ENCODE measurements at places on chromosomes 2 and 18.

DNA sequence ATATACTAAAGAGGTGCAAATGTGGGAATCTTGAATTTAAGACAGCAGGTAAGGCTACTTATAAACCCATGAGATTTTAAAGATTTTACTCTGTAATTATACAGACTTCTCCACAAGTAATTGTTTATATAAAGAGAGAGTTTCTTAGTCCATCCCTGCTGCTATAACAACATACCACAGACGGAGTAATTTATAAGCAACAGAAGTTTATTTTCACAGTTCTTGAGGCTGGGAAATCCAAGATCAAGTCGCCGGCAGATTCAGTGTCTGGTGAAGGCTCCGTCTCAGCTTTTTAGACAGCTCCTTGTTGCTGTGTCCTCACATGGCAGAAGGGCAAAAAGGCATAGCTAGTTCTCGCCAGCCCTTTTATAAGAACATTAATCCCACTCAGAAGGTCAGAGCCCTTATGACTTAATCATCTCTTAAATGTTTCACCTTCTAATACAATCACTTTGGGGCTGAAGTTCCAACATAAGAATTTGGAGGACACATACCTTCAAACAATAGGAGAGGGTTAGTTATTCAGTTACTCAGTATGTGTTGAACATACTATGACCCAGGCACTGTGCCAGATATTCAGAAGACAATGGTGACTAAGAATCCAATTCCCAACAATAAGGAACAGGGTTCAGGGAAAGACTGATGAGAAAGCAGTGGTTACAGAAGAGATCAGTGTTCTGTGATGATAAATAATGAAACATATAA, 466.0 kb downstream of the RIT2 start:
- no peak for DNase-seq

DNA sequence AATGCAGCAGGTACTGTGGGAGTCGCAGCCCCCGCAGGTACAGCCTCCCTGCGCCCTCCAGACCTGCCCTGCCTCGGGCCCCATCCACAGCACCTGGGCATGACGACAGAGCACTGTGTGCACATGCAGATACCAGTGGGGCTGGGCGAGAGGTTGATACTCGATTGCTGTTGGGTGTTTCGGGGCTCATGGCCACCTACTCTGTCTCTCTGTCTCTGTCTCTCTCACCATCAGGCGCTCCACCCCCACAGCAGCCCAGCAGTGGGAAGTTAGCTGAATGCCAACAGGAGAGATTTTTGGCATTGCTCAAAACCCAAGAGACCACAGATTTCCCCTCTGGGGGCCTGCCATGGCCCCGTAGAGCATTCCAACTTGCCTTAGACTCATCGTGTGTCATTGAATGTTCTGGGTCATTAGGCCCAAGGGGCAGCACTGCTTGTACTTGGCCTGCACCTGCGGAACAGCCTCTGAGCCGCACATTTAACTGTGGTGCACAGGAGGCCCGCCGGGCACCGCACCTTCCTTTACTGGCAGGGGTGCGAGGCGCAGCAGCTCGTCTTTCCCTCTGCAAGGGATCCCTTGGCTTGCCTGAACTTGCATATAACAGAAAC, 18.8 kb downstream of the KCNIP3 start:
- DNase-seq: no peak

DNA sequence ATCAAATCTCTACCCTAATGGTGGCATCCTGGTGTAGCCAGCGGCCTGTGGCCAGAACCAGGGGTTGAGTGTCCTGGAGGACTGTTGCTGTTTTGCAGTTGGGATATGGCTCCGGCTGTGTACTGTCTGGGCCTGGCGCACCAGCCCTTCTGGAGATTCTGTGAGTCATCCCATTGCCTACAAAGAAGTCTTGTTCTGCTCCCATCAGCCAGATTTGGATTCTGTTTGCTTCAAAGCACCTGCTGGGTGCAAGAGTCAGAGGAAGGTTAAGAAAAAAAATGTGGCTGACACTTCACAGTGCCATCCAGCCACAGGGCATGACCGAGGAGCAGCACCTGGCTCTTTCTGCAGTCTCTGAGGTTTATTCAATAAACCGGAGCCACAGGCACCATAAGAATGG, 41.0 kb upstream of the ASAP2 start:
- no peak for DNase-seq

DNA sequence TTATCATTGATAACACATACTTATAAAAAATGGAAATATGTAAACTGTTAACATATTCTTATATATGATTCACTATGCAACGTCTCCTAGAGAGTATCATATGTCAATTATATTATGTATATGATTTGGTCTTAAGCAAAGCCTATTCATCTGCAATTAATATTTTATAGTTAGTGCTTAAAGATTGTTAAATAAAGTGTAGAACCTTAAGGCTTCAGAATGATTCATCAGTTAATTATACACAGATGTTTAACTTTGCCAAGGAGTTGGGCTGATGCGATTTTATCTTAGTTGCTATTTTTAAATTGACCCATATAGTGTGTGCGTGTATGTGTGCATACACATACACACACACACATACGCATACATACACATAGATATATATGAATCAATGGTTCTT, 323.1 kb downstream of the RBM43 start:
- no peak for DNase-seq

GRCh38 chr2:237388036-237388435, 25.9 kb downstream of the COL6A3 start:
- no peak for DNase-seq

- no peak for DNase-seq
Measured at GRCh38 chr2:30038419-30038818, 108.4 kb upstream of the YPEL5 start.

DNA sequence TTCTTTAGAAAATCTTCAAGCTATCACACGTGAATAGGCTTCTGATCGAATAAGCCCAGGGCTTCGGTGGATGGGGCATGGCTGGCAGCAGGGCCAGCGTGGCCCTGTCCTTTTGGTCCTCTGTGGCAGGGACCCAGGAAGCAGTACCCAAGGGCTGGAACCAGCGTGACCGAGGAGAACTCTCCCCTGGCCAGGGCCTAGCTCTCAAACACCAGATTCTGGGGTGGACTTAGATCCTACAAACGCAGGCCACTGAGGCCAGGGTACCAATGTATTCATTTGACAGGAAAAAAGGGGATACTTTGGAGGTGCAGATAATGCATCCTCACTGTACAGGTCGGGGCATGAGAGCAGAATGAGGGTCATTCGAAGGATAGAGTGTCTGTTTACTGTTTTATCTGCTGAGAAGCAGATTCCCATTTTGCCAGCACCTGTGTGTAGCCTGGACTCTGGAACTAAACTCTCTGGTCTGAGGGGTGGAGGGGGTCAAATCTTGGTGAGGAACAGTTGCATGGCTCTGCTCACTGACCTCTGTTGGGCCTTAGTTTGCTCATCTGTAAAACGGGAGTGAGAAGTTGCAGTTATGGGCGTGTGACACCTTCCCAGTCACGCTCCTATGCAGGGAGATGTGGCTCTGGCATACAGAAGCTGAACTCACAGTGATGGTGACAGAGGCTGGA, 51.4 kb downstream of the SH3BP4 start:
- DNase-seq: no peak

GRCh38 chr2:120543899-120544298, 191.8 kb upstream of the GLI2 start:
- no peak for DNase-seq

DNA sequence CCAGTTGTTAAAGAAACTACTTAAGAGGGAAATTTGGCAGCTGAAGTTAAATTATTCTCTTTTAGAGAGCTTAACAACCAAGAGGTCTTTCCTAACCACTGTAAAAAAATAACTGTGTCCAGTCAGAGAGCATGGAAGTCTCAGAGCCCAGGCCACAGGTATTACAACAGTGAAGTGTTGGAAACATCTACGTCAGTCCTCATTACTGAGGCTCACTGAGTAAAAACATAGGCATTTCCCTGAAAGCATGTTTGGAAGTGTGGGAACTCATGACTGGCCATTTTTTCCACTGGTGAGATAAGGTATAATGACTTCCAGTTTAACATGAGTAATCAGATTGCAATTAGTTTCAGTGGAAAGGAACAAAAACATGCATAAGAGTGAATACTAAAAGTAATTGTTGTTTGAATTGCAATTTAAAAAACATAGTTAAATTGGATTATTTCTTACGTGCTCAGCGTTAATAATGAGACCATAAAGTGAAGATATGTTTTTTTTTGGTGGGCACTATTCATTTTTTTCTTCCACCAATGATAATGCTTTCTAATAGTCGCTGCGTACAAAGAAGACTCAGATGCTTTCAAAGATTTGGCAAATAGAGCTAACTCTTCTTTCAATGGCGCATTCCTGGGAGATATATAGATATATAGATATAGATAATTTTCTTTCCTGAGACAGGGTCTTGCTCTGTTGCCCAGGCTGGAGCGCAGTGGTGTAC, 60.8 kb downstream of the EFEMP1 start:
- no peak for DNase-seq

DNA sequence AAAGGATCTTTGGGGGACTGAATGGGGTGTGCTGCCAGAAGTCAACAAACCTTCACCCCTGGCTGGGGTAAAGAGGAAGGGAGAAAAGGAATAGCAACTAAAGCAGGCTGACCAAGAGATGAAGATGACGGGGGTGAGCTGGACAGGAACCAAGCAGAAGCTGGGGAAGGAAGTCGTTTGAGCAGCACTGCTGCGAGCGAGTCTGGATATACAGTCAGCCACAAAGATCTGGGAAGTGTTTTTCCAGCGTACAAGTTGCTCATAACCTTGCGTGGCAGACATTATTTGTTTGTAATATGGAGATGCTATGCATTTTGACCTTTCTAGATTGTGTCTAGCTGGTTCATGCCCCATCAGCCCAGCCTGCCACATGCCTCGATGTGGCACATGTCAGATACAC, 71.2 kb downstream of the EIF2AK3 start:
- DNase-seq: no peak

DNA sequence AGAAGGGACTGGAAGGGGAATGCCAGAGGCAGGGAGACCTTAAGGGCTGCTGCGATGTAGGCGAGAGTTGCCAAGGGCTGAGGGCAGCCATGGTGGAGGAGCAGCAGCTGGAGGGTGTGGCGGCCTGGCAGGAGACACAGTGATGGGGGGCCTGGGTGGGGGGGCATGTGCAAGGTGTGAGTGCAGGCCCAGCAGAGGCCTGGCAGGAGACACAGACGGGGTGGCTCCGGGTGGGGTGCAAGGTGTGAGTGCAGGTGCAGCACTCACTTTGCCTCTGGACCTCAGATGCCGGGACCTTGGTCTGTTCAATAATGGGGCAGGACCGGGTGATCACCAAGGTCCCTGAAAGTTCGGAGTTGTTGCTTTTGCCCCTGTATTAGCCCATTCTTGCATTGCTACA, 76.2 kb upstream of the ODC1 start:
- no peak for DNase-seq

- no peak for DNase-seq
Measured at GRCh38 chr2:84821806-84822205, 59.1 kb downstream of the TRABD2A start.

- no peak for DNase-seq
Measured at GRCh38 chr2:88500691-88501090, 48.2 kb upstream of the FOXI3 start.

DNA sequence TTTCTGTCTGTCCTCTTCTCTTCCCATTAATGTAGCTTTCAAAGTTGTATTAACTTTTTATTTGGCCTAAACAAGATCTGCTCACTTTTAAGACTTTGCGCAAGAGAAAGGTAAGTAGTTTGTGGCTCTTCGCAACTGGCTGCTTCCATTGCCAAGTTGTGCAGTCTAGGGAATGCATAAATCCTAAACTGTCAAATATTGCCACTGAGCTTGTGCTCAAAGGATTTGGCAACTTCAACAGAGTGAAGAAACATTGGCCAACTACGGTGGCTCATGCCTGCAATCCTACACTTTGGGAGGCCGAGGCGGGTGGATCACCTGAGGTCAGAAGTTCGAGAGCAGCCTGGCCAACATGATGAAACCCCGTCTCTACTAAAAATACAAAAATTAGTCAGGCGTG, 826.4 kb downstream of the EPHA4 start:
- DNase-seq: no peak

- DNase-seq: no peak
Measured at GRCh38 chr2:159650574-159650973, 34.2 kb upstream of the BAZ2B start.

GRCh38 chr18:22484471-22484870, 66.8 kb upstream of the CTAGE1 start:
- no peak for DNase-seq

DNA sequence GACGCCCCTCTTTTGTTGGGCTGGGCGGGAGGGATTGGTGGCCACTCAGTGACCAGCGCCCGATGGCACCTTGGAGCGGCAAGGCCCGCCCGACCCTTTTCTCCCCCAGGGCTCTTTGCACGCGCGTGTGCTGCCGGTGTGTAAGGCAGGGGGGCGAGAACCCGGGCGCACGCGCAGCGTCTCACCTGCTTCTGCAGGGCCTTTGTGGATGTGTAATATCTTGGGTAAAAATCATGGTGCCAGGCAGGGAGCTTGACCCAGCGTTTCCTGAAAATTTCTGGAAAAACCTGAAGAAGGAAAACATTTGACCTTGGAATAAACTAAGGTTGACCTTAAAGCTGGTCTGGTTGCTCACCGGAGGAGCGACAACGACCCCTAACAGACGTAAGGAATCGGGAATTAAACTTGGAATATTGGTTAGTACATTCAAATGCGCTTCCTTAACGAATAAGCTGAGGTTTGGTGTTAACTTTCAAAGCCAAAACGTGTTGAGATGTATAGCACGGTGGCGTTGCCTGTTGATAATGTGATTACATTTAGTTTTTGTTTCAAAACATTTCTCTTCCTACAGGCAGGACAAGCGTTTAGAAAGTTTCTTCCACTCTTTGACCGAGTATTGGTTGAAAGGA, 438 bp downstream of the HSPE1 start:
- no peak for DNase-seq

Data from activated CD8-positive, alpha-beta memory T cell treated with anti-CD3 and anti-CD28 coated beads for 4 hours (primary cell).